ENCODE measurements at places on chromosomes 5 and 9.

DNA sequence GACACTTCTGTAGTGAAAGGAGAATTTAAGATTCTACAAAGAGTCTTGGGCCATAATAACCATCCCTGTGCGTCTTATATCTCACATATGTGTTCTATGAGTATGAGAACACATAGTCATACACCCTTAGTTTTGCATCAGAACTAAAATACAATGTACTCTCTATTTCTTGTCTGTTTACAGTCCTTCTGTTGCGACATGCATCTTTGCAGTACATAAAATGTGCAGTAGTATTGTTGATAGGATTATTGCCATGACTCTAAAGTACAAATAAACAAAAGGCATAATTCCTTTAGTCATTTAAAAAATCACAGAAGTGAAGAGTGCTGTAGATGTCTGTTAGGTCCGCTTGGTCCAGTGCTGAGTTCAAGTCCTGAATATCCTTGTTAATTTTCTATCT, 201.9 kb downstream of the NR3C1 start:
- DNase-seq = no peak

GRCh38 chr9:33467526-33467925, 6.2 kb downstream of the NOL6 start:
- no peak for DNase-seq

DNA sequence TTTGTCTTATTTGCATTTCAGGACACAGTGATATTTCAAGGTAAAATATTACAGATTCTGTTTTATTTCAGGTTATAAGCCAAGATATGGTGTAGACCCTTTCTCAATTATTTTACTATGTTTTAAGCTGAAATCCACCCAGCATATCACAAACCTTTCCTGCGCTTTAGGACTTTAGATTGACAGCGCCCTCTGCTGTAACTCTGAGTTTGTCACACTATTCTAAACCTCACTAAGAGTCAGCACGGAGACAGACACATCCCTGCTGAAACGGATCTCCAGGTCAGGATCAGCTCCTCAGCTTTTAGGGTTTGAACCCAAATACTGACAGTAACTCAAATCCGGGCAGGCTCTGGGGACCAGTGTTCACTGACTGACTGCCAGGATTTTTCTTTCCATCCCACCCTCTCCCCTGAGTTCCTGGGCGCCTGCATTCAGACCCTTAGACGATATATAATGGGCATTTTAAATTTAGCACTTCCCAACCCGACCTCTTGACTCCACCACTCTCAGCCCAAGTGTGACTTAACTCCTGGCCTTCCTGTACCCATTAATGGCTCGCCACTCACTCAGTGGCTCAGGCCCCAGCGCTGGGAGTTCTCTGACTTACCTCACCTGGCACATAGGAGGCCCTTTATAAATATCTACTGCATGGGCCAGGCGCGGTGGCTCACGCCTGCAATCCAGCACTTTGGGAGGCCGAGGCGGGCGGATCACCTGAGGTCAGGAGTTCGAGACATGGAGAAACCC, 33.5 kb downstream of the TLX3 start:
- DNase-seq = no peak

DNA sequence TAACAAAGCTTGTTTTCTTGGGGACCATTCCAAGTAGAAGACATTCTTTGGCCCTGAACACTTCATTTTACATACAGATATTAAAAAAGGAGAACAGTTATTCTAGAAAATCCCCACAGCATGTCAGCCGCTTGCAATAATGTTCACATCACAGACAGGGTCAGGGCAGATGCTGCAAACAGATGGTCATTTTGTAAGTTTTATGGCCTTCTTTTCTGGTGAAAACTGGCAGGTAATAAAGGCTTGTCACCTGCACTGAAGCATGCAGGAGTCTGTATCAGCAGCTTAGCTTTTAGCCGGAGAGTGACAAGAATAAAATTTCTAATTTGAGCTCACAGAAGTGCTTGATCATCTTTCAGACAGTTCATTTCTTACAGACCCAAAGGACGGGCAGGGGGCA, 220.9 kb upstream of the DAP start:
- no peak for DNase-seq

DNA sequence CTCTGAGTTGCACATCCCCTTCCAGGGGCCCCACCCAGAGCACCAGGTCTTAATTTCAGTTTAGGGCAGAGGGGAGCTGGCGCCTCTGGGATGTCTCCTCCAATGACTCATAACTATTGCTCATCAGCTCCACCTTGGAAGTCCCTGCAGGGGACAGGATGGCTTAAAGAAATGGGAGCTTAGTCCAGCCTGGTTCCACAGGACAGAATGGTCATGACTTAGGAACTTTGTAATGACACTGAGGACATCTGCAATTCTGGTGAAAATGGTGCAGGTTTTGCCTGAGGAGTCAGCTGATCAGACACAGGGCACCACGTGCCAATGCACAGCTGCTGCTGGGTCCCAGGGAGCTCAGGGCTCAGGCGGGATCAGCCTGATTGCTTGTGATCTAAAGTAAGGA, 16.4 kb upstream of the PPP1R26 start:
- no peak for DNase-seq

GRCh38 chr5:10702911-10703491, 58.0 kb downstream of the DAP start:
- DNase-seq = no peak

Measured in stimulated activated CD8-positive, alpha-beta memory T cell treated with anti-CD3 and anti-CD28 coated beads, Interleukin-15, amount 100 ng/mL, for 48 hours (primary cell).